ENCODE measurements at places on chromosomes 7 and 10.

- DNase-seq = no peak
These were observed 25.2 kb upstream of the PLCE1 start for GRCh38 chr10:93968540-93968945.

- DNase-seq = peak; percentile 55
These were observed at the start of gene FBXW4 for GRCh38 chr10:101694674-101695403. FBXW4 (minus strand) TSS chr10:101695170; CDS start chr10:101695105, 65 bp downstream.

DNA sequence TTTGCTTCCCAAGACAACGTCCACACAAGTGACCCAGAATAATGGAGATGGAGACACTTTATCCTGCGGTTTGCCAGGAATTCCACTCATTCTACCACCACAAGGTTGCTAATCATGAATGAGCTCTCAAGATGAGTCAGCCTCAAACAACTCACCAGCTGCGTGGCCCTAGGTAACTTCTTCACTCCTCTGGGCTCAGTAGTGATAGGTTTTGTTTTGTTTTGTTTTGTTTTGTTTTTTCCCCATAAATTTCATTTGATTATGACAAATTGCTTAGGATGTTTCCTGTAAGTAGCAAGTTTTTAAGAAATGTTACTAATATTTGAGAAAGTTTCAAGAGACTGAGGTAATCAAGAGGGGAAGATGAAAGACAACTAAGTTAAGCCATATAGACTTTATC, 286.8 kb downstream of the PARD3 start:
- no peak for DNase-seq

GRCh38 chr7:118109607-118110006, 74.4 kb upstream of the LSM8 start:
- DNase-seq = no peak

- DNase-seq = no peak
These were observed 154.1 kb downstream of the DGKB start for GRCh38 chr7:14748461-14748860.

GRCh38 chr10:79258894-79259293, 88.4 kb upstream of the PPIF start:
- DNase-seq = no peak

- DNase-seq = no peak
These were observed 96.1 kb downstream of the TPST1 start for GRCh38 chr7:66301249-66301648.

GRCh38 chr10:17375936-17376584, 78.3 kb downstream of the ST8SIA6 start:
- DNase-seq = peak; percentile 26

DNA sequence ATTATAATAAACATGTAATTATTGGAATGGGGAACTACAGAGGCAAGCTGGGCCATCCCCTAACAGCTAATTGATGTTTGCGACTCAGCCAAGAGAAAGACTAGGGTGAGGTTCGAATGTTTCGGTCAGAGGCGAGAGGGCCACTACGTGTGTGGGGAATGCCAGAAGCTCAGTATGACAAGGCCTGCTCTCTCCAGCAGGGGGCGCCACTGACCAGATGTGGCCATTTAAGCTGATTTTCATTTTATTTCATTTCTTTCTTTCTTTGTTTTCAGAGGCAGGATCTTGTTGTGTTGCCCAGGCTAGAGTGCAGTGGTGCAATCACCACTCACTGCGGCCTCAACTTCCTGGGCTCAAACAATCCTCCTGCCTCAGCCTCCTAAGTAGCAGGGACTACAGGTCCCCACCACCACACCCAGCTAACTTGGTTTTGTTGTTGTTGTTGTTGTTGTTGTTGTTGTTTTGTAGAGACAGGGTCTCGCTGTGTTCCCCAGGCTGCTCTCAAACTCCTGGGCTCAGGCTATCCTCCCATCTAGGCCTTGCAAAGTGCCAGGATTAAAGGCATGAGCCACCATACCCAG, 38.1 kb downstream of the TMEM130 start:
- DNase-seq = peak; percentile 18

DNA sequence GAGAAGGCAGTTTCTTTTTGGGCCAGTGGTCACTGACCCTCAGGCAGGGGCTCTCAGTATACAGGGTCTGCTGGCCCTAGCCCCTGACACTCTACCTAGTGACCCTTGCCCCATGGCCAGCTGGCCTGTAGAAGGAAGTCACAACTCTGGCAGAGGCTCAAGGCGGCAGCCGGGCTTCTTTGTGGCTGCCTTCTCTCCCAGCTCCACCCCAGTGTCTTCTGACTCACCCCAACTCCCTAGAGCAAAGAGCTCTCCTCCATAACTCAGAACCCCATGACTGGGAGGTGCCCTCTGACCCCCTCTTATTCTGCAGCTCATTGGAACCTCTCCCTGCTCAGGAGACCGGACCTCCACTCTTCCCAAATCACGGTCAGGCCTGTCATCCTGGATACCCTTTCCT, 358.2 kb downstream of the FGFR2 start:
- no peak for DNase-seq

DNA sequence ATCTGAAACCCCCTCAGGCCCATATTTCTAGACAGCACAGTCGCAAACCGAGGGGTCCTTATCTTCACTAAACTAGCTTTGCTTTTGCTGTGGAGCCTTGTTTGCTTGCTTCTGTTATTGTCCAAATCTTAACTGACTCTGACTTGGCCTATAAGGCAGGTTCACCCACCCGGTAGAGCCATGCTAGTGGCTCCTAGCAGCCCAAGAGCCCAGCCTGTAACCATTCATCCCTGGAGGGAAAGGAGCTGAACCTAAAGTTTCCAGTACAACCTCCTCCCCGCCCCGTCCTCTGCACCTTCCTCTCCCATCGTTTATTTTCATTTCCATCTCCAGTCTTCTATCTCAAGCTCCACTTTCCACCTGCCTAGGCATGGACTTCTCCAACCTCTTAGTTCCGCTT, 345.7 kb downstream of the PTPRN2 start:
- no peak for DNase-seq

- no peak for DNase-seq
These were observed 231.8 kb downstream of the KCNMA1 start for GRCh38 chr10:77405771-77406241.

GRCh38 chr7:158251061-158251965, 336.3 kb downstream of the PTPRN2 start:
- DNase-seq = no peak

GRCh38 chr7:116064179-116064578, 33.6 kb upstream of the TFEC start:
- DNase-seq = no peak

DNA sequence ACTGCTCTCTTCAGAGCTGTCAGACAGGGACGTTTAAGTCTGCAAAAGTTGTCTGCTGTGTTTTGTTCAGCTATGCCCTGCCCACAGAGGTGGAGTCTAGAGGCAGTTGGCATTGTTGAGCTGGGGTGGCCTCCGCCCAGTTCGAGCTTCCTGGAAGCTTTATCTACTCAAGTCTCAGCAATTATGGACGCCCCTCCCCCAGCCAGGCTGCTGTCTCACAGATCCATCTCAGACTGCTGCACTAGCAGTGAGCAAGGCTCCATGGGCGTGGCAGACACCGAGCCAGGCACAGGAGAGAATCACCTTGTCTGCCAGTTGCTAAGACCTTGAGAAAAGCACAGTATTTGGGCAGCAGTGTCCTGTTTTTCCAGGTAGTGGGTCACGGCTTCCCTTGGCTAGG, 98.1 kb downstream of the SDHAF3 start:
- no peak for DNase-seq

- DNase-seq = no peak
These were observed 17.0 kb downstream of the ZDHHC6 start for GRCh38 chr10:112429654-112430230.

DNA sequence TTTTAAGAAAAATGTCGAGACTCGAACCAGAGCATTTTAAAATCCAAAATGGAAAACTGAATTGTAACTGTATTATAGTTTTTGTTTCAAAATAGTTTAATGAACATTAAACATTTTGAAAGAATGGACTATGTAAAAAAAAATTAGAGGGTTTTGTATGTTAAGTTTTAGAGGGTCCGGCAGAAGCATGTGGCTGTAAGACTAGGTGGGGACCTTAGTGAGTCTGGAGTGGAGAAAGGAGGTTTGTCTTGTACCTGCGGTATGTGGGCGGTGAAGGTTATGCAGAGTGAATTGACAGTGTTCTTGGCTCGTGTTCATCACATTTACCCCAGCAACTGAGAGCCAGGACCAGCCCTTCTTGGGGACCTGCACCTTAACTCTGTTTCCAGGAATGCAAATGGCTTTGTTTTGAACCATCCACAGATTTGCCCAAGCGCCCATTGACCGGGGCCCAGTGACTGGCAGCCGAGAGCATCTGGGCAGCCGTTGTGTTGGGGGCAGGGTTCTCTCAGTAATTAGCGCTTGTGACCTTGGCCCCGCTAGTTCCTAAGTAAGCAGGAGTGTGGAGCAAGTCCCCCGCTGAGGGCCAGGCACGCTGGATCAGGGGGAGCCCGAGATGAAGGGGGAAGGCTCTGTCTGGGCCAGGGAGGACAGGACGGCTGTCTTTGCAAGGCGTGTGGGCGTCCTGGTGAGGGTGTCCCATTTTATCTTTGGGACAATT, 1.4 kb upstream of the KLF6 start:
- DNase-seq = no peak

DNA sequence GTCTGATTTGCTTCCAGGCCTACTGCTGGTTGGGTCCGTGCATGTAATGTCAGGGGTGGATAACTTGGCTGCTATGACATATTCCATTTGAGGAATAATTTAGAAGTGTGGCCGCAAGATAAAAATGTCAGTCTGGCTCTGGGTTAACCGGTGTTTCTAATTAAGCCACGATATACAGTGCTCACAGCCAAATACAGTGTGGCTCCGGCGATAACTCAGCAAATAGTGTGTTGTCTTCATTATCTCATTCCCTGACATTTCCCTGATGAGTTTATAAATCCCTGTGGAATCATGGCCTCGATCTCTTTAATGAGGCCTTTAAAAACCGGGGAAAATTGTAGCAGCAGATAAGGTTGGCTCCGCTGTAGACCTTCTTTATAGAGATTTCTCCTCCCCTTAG, 1125.0 kb downstream of the TYW1 start:
- DNase-seq = no peak

- no peak for DNase-seq
These were observed 145.2 kb downstream of the GRM3 start for GRCh38 chr7:86788948-86789347.

GRCh38 chr10:28624351-28624750, 53.0 kb upstream of the BAMBI start:
- no peak for DNase-seq

DNA sequence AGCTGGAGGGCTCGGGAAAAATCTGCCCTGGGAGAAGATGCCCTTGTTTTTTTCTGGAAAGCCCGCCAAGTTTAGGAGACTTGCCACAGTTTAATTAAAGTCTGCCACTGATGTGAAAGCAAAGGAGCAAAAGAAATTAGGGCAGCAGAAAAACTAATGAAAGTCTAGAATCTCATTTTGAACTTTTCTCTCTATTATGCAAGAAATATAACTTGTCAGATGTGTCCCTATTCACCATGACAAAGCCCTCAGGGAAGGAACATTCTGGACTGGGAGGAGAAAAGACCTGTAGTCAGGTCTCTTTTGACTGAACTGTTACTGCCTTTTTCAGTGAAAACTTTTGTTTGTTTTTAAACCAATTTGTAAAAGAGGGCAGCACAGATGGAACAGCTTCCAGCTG, 715.5 kb downstream of the SORCS3 start:
- DNase-seq = no peak
